Right lobe of liver (tissue), 6 donors: ENCODE measurements at places on chromosomes 5 and 9. TPM values are rescaled to one million over a fixed set of nuclear protein-coding genes. Genes with fewer than 3 reads are reported as not detected.

The GAPVD1 gene
- total RNA-seq: 15.7 TPM

The RANBP17 gene
- total RNA-seq: 4.6 TPM

The PCDHB6 gene
- total RNA-seq: 0.10 TPM

DNA sequence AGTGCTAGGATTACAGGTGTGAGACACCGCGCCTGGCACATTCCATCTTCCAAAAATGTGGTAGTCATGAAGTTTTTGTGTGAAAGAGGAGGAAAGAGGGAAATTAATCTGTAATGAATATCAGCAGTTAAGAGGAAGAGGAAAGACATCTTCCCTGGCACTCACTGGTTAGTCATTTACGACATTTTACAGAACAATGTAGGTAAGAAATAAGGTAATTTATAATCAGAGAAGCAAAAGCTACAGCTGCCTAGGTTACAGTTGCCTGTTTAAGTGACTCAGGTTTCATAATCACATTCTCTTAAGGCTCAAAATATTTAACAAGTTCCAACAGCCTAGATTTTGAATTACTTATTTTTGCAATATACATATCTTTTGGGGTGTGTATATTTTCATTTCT lies 26.9 kb downstream of the CNOT6 start:
- no peak for DNase-seq

- DNase-seq: no peak
Measured at GRCh38 chr5:151648089-151648488, 38.6 kb downstream of the SPARC start.

DNA sequence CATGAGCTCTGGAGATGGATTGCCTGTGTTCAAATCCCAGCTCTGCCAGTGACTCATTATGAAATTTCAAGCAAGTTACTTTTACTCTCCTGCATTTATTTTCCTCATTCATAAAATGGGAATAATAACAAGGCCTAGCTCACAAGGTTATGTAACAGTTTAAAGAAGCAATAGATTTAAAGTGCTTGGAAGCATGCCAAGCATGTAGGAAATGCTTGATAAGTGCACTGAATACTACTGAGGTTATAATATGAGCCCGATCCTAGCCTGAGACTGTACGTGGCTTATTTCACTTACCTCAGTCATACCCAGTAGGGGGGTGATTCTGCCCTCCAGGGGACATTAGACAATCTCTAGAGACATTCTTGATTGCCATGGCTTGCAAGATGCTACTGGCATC lies 734.1 kb upstream of the WWC1 start:
- no peak for DNase-seq

GRCh38 chr9:117083559-117083958 lies 331.3 kb downstream of the ASTN2 start:
- no peak for DNase-seq

DNA sequence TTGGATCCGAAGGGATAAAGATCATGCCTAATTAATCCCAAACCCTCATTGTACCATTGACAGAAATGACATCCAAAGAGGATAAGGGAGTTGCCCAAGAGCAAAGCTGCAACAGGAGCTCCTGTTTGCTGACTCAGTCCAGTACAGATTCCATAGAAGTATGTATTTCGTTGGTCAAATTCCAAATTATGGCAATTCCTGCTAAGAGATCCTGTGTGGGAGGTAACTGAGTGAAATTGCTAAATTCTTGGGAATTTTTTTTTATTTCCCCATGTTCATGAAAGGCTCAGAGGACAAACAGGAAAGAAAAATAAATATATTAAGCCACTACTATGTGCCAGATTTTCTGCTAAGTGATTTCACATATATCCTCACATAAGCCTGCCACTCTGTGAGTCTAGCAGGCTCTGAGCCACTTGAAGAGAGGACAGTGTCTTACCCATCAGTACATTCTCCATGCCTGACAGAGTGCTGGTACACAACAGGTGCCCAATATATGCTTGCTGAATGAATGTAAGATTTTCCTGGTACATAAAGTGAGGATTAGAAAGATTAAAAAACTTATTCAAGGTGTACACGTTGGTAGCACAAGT lies 132.7 kb downstream of the GLIS3 start:
- no peak for DNase-seq

DNA sequence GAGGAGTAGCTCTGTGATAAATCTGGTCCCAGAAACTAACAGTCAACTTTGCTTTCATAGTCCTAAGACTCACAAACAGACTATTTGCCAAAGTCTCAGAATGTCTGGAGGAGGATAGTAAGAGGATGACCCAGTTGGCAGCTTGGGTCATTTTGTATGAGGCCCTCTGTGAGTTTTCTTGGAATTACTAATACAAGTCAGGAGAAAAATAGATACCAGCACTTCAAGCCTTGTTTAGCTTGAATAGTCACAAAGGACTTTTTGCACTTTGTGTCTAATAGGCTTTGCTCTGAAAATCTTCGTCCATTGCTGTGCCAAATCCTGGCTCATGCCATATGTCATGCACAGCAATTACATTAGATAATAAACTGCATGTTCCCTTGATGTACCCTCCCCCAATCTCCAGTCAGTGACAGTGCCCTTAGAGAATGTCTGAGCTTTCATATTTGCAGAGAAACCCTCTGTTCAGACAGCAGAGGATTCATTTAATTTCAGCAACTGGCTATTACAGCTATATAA lies 612.8 kb downstream of the CSNK1G3 start:
- DNase-seq: no peak
